H1 (cell line): ENCODE measurements at places on chromosomes 6 and 20. TPM values are rescaled to one million over a fixed set of nuclear protein-coding genes. Genes with fewer than 3 reads are reported as not detected.

- no peak for DNase-seq
- H3K27ac ChIP-seq = no peak overlapping the region
- 0 out of 2 replicates have a peak, but pooled peaks cover 3% of the 10 kb centered on the region for H3K27me3 ChIP-seq
- no peaks in the 10 kb centered on the region; the same call in 1 of the 2 replicates for H3K36me3 ChIP-seq
- H3K4me1 ChIP-seq = peaks cover 14% of the 10 kb centered on the region
These were observed 15.5 kb upstream of the CST8 start for GRCh38 chr20:23475395-23475794.

DNA sequence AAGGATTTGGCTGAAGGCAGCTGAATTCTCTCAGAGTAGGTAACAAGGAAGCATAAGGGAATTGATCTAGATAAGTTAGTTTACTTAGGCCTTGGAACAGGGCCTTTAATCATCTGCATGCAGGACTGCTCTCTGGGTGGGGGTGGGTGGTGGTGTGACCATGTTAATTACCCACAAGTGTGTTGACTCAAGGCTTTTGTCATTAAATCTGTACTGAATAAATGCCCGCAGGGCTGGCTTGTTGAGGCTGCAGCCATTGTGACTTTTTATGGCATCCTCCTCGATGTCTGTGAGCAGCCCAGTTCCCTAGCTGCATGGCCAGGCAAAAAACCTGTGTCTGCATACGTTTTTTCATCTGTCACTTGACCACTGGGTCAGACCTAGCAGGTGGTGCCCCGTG is 63.5 kb upstream of the ASCC3 start:
- H3K4me1 ChIP-seq = no peaks in the 10 kb centered on the region
- no peaks in the 10 kb centered on the region for H3K36me3 ChIP-seq
- no peak overlapping the region for H3K27ac ChIP-seq
- no peak for DNase-seq
- H3K27me3 ChIP-seq = no peaks in the 10 kb centered on the region
- no peak overlapping the region for H3K4me3 ChIP-seq

BNIP5 gene
- not detected in 2 replicates for total RNA-seq

DNA sequence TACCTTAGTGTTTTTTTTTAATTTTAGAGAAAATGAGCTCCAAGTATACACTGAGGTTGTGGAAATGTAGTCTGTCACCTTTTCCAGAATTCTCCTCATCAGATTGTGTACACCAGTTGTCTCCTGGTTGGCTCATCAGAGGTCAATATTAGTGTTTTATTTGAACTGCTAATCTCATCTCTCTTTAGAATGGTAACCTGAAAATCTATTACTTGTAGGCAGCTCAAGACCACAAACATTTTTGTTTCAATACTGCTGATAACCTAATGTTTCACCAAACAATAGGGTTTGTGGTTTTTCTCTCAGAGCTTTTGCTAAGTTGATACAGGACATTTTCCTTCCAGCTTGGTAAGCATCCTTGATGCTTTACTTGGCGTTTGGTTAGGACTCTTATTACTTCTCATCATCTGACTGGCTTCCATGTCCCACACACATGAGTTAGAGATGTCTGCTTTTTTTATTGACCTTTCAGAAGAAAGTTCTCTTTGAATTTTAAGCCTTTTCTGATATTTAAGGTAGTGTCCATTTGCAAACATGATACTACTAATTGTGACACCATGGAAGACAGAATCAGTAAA is 15.1 kb downstream of the ADGRG6 start:
- no peak overlapping the region for H3K27ac ChIP-seq
- H3K36me3 ChIP-seq = no peaks in the 10 kb centered on the region
- H3K4me1 ChIP-seq = no peaks in the 10 kb centered on the region
- no peaks in the 10 kb centered on the region for H3K27me3 ChIP-seq
- DNase-seq = no peak

- H3K27me3 ChIP-seq = no peaks in the 10 kb centered on the region
- H3K27ac ChIP-seq = no peak overlapping the region
- DNase-seq = no peak
- no peaks in the 10 kb centered on the region for H3K36me3 ChIP-seq
These were observed 16.6 kb downstream of the POM121L2 start for GRCh38 chr6:27295301-27296079.
